ENCODE measurements at places on chromosomes 4 and X. TPM values are rescaled to one million over a fixed set of nuclear protein-coding genes. Genes with fewer than 3 reads are reported as not detected.

DNA sequence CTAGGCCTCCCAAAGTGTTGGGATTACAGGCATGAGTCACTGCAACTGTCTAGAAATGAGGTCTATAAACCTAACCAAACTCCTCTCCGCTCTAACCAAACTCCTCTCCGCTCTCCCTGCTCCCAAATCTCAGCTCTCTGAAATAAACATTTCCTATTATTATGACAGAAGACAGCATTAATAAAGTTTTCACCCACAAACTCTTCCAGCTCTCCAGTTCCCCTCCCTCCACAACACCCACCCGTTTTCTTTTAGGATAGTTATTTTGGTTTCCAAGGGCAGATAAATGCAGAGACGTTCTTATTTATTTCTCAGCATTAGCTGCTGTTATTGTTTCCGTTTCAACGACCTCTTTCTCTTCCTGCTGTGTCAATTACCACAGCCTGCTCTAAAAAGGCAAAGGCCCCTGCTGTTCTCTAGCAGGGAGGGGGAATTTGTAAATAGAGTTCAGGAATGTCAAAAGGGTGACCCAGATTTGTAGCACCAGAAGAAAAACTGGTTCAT lies 13.3 kb upstream of the SCD5 start:
- DNase-seq = no peak

- DNase-seq = no peak
Observed at GRCh38 chr4:52715914-52716313, 35.3 kb downstream of the ERVMER34-1 start.

GRCh38 chrX:122890729-122891128 lies 293.3 kb upstream of the GRIA3 start:
- DNase-seq = no peak

GRCh38 chr4:173488656-173489055 lies 41.4 kb downstream of the HAND2 start:
- DNase-seq = no peak

GRCh38 chrX:15579778-15580747 lies 20.7 kb downstream of the ACE2 start:
- no peak for DNase-seq

DNA sequence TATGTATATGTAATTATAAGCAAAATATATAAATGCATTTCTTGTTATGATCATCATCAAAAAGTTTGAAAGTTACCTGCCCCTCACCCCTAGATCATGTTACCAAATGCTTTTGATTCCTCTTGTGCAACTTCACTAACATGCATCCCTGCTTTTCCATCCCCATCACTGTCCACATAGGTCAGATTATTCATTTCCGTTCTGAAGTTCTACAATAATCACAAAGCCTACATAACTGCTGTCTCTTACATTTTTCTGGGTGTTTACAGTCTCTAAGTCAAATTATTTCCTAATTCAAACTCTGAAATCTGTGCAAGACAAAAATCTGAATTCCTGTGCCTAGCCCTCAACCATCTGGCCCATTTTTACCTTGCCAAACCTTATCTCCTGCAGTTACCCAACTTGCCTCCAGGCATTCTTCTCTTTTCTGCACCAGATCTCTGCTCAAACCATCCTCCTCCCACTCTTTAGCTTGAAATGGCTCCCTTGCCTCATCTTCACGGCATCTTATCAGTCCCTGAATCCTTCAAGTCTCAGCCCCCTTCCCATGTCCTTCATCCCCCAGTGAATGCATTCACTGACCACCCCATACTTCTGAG lies 42.4 kb upstream of the SLC39A8 start:
- no peak for DNase-seq

Gene TMEM35A
- 1.5 TPM for total RNA-seq

Gene PALLD
- total RNA-seq = 254 TPM

- no peak for DNase-seq
Observed at GRCh38 chr4:182337366-182337765, 94.2 kb downstream of the TENM3 start.

- no peak for DNase-seq
Observed at GRCh38 chrX:109187473-109188168, 294.3 kb downstream of the GUCY2F start.

DNA sequence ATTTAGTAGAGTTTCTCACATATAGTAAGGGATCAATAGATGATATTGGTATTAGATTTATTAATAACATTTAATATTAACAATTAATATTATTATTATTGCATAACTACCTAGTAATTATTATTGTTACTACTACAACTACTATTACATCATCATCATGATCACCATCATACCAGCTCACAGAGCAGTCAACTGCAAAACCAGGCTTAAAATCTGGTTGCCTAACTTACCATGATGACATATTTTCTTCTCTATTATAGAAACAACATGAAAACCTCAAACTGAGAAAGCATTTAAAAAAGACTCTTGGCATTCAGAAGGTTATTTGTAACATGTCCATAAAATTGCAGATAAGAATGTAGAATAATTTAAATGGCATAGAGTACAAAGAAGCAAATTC lies 247.0 kb upstream of the TTC29 start:
- DNase-seq = no peak

DNA sequence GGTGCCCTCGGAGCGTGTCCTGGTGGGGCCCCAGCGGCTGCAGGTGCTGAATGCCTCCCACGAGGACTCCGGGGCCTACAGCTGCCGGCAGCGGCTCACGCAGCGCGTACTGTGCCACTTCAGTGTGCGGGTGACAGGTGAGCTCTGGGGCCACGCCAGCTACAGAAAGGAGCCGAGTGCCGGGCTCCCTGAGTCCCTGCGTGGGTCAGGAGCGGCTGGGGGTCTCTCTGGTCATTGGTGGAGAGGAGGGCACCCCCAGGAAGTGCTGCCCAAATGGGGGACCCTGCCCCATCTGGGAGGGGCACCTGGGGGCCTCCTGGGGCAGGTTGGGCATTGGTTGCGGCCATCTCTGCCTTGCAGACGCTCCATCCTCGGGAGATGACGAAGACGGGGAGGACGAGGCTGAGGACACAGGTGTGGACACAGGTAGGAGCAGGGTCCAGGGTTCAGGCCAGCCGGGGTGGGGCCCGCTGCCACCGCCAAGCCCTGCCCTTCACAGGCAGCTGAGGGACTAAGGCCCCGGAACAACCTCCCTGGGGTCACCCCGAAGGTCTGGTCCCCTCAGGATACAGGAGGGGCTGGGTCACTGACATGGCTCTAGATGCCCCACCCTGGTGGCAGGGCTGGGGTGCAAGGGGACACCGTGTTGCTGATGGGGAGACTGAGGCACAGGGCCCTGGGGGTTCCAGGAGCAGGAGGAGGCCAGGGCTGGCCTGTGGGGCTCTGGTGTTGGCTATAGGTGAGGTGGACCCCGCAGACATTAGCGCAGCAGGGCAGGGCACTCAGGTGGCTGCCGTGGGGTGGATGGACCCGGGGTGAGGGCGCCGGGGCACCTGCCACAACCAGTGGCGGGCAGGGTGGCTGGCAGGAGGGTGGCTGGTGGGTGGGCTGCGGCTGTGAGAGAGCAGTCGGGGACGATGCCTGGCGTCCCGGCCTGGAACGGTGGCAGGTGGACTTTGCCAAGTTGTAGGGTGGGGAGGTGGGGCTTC lies 6.6 kb downstream of the FGFR3 start:
- DNase-seq = no peak

Measured in osteoblast (primary cell).